ENCODE measurements at places on chromosomes 3 and 15. TPM values are rescaled to one million over a fixed set of nuclear protein-coding genes. Genes with fewer than 3 reads are reported as not detected.

- DNase-seq: no peak
These were observed 37.1 kb downstream of the OXNAD1 start for GRCh38 chr3:16302082-16302631.

Gene GADL1
- not detected for total RNA-seq

Gene PLXNA1
- 41.4 TPM for total RNA-seq

- no peak for DNase-seq
These were observed 20.0 kb upstream of the SENP7 start for GRCh38 chr3:101532783-101533602.
